ENCODE measurements at places on chromosomes 5 and 9. TPM values are rescaled to one million over a fixed set of nuclear protein-coding genes. Genes with fewer than 3 reads are reported as not detected.

GRCh38 chr9:134533850-134534588 lies 107.6 kb upstream of the COL5A1 start:
- no peak for DNase-seq

DNA sequence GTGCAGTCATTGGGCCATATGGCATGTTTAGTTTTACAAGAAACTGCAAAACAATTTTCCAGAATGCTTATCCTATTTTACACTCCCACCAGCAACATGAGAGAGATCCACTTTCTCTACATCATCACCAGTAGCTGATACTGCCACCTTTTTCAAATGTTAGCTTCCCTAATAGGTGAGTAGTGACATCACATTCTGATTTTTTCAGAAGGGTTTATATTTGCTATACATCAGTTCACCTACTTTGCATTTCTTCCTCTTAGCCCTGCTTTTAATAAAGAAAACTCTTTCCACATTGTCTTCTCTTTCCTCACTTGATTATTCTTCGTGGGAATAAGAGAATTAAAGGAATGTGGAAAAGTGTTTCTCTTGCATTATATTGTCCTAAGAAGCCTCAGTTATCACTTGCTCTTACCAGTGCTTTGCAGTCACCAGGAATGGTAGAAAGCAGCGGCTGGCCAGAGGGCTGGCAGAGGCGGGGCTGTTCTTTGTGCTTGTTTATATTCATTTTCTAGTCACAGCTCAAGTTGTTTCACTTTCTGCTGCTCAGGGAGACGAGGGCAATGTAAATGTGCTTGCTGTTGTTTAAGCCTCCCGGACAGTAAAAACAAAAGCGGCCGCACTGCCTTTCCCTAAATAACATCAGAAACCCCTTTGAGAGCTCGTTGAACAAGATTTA lies 164.8 kb downstream of the HSD17B3 start:
- no peak for DNase-seq

- no peak for DNase-seq
Measured at GRCh38 chr5:52758014-52758413, 29.7 kb upstream of the ITGA1 start.

GRCh38 chr5:177334155-177334551 lies 17.3 kb downstream of the LMAN2 start:
- DNase-seq: no peak

GRCh38 chr5:133565993-133566392 lies 46.3 kb downstream of the FSTL4 start:
- no peak for DNase-seq

GRCh38 chr9:95086564-95086955 lies 230.9 kb downstream of the FANCC start:
- no peak for DNase-seq

DNA sequence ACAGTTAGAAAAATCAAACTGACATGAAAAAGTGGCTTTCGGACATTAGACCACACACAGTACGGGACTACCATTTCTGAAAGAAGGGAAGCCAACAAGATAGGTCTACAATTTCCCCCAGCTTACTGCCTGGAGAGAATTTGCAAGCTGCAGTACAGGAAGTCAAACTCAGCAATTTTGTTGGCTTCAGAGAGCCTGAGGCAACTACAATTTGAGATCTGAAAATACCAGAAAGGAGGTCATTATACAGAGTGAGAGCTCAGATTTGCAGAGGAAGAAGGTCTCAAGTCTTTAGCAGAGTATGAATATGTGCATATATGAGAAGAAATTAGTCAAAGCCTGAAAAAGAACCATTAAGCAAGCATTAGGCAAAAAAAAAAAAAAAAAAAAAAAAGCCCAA lies 83.0 kb downstream of the OXCT1 start:
- DNase-seq: no peak

DNA sequence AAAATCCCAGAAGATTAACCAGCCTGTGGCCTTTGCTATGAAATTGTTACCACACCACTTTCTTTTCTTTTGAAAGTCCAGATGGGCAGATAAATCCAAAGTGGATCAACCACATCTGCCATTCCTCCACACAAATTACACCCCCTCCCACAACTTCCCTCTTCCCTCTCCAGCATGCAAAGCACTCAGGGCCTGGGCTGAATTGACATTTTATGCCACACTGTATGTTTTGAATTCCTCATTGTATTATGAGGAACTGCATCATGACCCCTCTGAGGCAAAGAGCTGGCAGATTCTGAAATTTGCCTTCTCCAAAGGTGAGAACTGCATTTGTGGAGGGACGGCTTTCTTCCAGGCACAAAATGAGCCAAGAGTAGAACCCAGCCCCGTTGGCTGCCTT lies 589.2 kb upstream of the KLF4 start:
- no peak for DNase-seq

DNA sequence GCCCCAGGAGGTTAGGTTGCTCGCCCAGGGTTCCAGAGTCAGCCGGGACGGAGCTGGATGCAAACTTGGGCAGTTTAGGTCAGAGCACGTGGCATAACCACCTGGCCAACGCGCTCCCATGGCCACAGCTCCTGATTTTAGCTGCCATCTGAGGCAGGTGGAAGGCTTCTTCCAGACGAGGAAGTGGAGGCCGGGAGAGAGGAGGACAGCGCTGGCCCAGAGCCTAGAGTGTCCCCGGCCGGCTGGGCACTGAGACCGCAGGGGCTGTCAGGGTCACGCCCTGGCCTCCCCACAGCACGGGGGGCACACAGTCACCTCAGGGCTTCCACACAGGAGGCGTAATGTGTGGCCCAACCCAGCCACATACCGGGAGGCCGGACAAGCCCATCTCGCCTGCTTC lies 16.1 kb upstream of the PHYKPL start:
- no peak for DNase-seq

DNA sequence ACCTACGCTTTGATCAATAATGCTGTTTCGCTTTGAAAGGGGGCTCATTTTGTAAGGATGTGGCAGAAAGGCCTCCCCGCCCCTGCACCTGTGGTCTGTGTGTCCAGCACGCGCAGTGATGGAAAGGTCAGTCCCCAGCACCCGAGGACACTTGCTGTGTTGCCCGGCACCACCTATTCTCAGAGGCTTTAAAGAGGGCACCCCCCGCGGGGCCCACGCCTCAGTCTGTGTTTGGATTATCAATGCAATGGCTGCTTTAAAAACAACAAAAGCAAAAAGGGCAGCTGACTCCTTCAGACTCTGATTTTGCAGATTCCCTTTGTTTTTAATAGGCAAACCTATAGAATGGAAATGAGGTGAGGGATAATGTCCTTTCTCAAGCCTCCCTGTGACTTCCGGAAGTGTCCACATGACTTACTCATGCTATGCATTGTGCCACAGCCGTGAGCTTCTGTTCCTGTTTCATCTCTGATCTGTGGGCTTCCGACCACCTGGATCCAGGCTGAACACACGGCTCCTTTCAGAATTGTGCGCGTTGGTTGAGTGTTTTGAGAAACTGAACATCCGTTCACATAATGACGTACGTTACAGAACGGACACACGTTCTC lies 416.2 kb downstream of the IRX2 start:
- no peak for DNase-seq

- no peak for DNase-seq
Measured at GRCh38 chr5:178177569-178177968, 9.6 kb downstream of the GMCL2 start.

GRCh38 chr5:78896132-78896531 lies 89.0 kb downstream of the ARSB start:
- DNase-seq: no peak

DNA sequence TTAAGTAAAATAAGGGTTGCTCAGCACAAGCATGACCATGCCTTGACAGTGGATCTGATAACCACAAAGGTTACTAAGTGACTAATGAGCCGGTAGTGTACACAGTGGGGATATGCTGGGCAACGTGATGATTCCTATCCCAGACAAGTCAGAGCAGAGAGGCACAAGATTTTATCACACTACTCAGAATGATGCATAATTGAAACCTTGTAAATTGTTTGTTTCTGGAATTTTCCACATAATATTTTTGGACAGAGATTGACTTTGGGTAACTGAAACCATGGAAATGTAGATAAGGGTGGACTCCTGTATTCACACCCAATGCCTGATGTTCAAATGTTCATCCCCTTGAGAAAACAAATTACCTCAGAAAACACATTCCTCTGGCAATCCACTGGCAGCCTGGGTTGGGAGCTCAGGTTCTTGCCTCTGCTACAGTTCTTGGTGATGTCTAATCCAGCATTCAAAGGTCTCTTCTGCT lies 16.2 kb upstream of the ERAP1 start:
- no peak for DNase-seq

DNA sequence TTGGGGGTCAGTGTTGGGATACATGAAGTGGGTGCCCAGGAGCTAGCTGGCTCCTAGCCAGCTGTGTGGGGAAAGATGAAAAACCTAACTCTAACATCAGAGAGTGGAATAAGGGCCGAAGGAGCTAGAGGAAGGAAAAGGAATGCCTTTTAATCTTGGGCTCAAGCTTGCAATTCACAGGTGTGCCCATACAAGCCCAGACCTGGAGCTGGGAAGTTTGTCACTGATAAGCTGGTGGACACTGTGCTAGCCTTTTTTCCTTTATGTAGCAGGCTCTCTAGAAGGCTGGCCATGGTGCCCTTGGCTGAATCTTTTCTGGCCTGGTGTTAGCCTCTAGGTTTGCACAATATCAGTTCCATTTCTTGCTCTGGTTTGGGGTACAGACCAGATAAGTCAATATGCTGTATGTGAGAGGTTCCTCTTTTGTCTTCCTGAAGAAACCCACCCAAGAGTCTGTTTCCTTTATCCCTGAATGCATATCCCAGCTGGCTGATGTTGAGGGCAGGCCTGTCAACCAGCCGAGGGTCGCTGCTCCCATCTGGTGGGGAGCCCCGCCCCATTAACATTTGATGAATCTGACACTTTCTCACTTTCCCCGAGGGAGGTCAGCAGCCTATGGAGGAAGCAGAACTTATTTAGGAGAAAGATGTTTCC lies 92.4 kb upstream of the CXCL14 start:
- DNase-seq: no peak

- DNase-seq: no peak
Measured at GRCh38 chr9:91403665-91404543, 19.7 kb downstream of the NFIL3 start.

GRCh38 chr5:40515476-40515875 lies 164.2 kb upstream of the PTGER4 start:
- DNase-seq: no peak

DNA sequence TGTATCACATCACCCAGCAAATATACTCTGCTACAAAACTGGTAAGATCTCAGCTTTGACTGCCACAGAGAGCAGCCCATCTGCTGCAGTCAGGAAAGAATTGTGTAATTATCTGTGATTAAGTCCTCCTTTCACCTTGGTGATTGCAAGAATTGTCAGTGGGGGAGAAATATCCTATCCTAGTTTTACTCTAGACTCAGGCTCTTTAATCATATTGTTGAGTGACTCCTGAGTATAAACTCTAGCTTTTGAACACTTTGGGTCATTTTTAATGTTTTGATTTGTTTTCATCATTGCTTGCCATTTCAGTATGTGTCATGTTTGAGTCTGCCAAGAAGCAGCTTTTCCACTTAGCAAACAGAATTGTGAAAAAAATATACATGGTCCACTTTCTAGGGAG lies 32.1 kb downstream of the VCAN start:
- DNase-seq: no peak

GRCh38 chr5:10564838-10565784 lies 1.2 kb downstream of the ANKRD33B start:
- DNase-seq: no peak

DNA sequence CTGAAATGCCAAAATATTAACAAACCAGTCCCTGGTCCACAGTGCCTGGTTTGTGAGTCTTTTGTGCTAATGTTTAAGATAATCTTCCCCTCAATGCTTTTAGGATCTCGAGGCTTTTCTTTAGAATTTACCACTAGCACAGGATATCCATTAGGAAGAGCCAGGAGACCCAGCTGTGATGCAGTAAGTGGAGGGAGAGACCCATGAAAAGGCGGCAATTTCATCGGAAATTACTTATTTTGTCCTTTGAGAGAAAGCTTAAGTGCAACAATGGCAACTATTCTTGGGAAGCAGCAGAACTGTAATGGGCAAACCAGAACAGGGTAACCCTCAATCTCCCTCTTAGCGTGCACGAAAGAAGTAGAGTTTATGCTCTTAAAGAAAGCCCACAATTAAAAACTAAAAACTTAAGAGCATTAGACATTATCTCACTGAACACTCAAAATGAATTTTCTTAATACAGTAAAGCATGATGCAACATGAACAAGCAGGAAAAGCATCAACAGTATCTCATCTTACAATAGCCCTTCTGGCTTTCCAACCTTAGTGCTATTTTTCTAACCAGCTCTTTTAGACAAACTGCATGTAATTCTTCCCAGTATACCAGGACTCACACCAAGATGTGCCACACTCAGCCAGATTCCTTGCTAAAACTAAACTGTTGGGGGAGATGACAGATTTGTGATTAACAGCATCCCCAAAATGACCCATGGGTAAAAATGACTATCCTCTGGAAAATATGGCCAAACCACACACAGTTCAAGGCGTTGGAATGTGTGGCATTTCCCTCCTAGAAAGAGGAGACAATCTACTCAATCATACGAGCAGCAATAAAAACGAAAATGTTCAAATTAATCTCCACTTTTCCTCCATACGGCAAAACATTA lies 36.4 kb downstream of the PWWP2A start:
- no peak for DNase-seq

GRCh38 chr5:163360656-163361055 lies 76.7 kb upstream of the CCNG1 start:
- no peak for DNase-seq

- no peak for DNase-seq
Measured at GRCh38 chr5:137054335-137054734, 444.8 kb downstream of the SPOCK1 start.

DNA sequence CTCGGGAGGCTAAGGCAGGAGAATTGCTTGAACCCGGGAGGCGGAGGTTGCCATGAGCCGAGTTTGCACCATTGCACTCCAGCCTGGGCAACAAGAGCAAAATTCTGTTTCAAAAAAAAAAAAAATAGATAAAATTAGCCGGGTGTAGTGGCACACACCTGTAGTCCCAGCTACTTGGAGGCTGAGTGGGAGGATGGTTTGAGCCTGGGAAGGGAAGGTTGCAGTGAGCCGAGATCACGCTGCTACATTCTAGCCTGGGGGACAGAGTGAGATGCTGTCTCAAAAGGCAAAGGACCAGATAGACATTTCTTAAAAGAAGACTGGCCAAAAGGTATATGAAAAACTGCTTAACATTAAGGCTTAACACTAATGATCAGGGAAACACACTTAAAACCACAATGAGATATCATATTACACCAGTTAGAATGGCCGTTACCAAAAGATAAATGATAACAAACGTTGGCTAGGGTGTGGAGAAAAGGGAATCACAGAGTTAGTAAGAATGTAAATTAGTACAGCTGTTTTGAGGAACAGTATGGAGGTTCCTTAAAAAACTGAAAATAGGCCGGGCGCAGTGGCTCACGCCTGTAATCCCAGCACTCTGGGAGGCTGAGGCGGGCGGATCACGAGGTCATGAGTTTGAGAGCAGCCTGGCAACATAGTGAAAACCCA lies 10.1 kb upstream of the MARVELD2 start:
- DNase-seq: no peak

GARIN3 gene
- not detected for total RNA-seq

GNG10 gene
- 46.8 TPM for total RNA-seq

PPP2R2B gene
- total RNA-seq: not detected

SH3RF2 gene
- 14.3 TPM for total RNA-seq

PCDHGB3 gene
- 0.10 TPM for total RNA-seq

C9orf153 gene
- not detected for total RNA-seq

PCDHB11 gene
- 0.07 TPM for total RNA-seq

IL4 gene
- total RNA-seq: not detected

ZDHHC11 gene
- total RNA-seq: 17.0 TPM

SPAG8 gene
- 0.39 TPM for total RNA-seq

IL5 gene
- total RNA-seq: not detected

CYFIP2 gene
- total RNA-seq: 45.1 TPM

CD72 gene
- 1.6 TPM for total RNA-seq

FPGS gene
- total RNA-seq: 70.6 TPM

ACOT12 gene
- total RNA-seq: not detected
